ENCODE measurements at places on chromosomes 16 and 17. TPM values are rescaled to one million over a fixed set of nuclear protein-coding genes. Genes with fewer than 3 reads are reported as not detected.
A peak's percentile ranks its signal among the peaks of the same experiment; 100 is the strongest.

BAIAP3 gene
- total RNA-seq = 27.4 TPM

DNA sequence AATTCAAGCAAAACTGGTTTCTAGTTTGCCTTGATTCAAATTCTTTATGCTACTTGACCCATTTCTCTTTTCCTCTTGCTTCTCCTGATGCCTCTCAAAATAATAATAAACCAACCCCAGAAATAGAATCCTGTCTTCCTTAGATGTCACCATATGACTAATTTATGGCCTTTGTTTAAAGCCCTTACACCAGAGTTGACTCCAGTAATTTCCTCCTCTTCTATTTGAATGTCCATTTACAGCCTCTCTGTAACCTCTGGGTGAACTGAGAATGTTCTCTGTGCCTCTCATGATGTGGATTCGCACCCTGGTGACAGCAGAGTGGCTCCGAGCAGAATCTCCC is 31.5 kb downstream of the ZFHX3 start:
- no peaks in the 10 kb centered on the region for H3K27me3 ChIP-seq
- no peaks in the 10 kb centered on the region for H3K4me1 ChIP-seq
- DNase-seq = no peak
- no peak overlapping the region for H3K4me3 ChIP-seq

PPY gene
- not detected for total RNA-seq

KRTAP4-2 gene
- total RNA-seq = not detected

ARL5C gene
- total RNA-seq = 0.11 TPM

QRICH2 gene
- total RNA-seq = 3.7 TPM

DNA sequence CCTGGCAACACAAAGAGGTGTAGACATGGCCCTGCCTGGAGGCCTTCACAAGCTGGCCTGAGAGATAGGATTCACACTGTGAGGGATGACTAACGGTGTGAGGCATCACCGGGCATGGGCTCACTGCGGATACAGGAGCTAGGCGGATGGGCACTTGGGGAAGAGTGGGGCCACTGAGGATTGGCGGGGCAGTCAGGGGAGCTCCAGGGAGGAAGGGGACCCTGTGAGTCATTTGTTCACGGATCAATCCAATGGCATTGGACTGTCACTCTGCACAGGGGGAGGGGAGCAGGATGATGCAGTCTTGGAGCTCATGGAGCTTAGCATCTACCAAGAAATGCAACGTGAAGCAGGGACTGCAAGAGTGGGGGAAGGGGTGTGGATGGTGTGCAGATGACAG is 117.3 kb downstream of the SDK2 start:
- DNase-seq = no peak
- no peaks in the 10 kb centered on the region for H3K36me3 ChIP-seq
- no peak overlapping the region for H3K27ac ChIP-seq

DNA sequence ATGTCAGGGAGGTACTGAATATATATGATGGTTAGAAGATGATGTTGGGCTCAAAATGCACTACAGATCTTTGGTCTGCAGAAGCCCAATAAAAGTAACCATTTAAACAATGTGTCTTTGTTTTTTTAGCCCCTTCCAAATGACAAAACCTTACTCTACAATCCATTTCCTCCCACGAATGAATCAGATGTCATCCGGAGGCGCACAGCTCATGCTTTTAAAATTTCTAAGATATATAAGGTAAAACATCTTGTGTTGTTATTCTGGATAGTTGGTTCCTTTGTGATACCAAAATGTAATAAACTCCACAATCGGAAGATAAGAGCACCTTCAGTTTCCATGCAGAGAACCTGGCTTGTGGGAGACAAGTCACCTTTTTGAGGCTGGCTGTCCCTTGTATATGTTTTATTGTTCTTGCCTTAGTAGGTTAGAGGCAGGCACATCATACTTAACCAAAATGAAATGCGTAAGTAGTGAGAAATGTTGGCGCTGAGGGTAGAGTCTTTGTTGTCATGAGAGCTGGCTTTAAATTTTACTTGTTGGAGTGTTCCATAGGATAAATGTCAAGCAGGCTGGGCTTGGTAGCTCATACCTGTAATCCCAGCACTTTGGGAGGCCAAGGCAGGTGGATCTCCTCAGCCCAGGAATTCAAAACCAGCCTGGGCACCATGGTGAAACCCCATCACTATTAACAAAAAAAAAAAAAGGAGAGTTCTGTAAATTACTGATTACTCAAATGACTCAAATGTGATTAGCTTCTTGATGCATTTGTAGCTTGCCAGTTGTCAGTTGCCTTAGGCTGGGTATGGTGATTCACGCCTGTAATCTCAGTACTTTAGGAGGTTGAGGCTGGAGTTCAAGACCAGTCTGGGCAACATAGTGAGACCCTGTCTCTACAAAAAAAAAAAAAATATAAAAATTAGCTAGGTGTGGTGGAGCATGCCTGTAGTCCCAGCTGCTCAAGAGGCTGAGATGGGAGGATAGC is 19.7 kb upstream of the SNTB2 start:
- H3K36me3 ChIP-seq = peaks cover 30% of the 10 kb centered on the region
- peak overlapping the region; percentile 8 for H3K4me3 ChIP-seq
- peak overlapping the region; percentile 78 for H3K27ac ChIP-seq
- peaks cover 20% of the 10 kb centered on the region for H3K4me1 ChIP-seq
- no peak for DNase-seq

DNA sequence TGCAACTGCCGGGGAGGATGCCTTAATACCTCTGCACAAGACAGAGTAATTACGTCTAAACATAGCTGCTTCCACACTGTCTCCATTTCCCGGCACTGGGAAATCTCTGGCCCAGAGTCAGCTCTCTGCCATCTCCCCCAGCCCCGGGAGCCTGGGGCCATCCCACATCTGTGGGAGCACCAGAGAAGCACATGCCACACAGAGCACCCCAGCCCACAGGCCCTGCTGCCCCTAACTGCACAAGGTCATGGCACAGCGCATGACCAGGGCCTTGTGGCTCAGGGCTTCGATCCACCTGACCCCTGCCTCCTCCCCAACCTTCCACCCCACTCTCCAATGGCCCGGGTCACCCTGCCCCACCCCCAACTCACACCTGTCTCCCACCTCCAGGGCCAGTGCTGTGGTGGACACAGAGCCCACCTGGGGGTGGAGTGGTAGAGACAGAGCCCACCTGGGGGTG is 36.6 kb upstream of the RBFOX3 start:
- H3K4me1 ChIP-seq = no peaks in the 10 kb centered on the region
- H3K4me3 ChIP-seq = no peak overlapping the region
- DNase-seq = no peak

- H3K27me3 ChIP-seq = no peaks in the 10 kb centered on the region
- no peak for DNase-seq
- H3K4me3 ChIP-seq = no peak overlapping the region
- no peak overlapping the region for H3K27ac ChIP-seq
Measured at GRCh38 chr16:53872248-53873221, 168.6 kb downstream of the FTO start.

SULT1A2 gene
- 1.0 TPM for total RNA-seq

- H3K27ac ChIP-seq = peak overlapping the region; percentile 13
- no peaks in the 10 kb centered on the region for H3K27me3 ChIP-seq
- no peak overlapping the region for H3K4me3 ChIP-seq
- no peak for DNase-seq
Measured at GRCh38 chr17:78738278-78738677, 43.8 kb downstream of the CYTH1 start.

GRCh38 chr16:1773703-1774447 is 941 bp upstream of the MRPS34 start:
- H3K4me3 ChIP-seq = peak overlapping the region; percentile 99
- no peak for DNase-seq
- no peaks in the 10 kb centered on the region for H3K27me3 ChIP-seq
- H3K27ac ChIP-seq = peak overlapping the region; percentile 65
- H3K36me3 ChIP-seq = peaks cover 4% of the 10 kb centered on the region

ABCC11 gene
- not detected for total RNA-seq

- no peak for DNase-seq
- H3K4me3 ChIP-seq = no peak overlapping the region
Measured at GRCh38 chr17:13953841-13954240, 115.5 kb upstream of the COX10 start.

GRCh38 chr16:77273-77806 is 685 bp upstream of the MPG start:
- H3K4me3 ChIP-seq = peak overlapping the region; percentile 73
- H3K27ac ChIP-seq = peak overlapping the region; percentile 12
- peak; percentile 64 for DNase-seq
- H3K36me3 ChIP-seq = peaks cover 6% of the 10 kb centered on the region
- peaks cover 19% of the 10 kb centered on the region for H3K4me1 ChIP-seq

DNA sequence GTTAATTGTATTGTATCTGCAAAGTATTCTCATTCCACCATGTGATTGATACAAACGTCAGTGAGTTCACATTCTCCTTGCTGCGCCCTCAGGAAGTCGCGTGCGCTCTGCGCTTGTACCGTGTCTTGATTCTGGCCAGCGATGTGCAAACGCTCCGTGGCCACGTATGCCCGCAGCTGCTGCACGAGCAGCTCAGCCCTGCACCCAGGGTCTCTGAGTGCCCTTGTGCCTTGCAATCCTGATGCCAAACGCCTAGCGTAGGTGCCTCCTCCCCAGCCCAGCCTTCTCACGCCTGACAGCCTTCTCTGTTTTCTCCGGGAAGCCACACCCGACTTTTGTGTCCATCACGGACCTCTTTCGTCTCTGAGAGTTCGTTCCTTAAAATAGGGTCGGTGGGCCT is 9.4 kb downstream of the ZNF469 start:
- no peaks in the 10 kb centered on the region for H3K36me3 ChIP-seq
- no peaks in the 10 kb centered on the region for H3K27me3 ChIP-seq
- DNase-seq = no peak
- no peak overlapping the region for H3K4me3 ChIP-seq
- no peaks in the 10 kb centered on the region for H3K4me1 ChIP-seq

- no peak overlapping the region for H3K27ac ChIP-seq
- H3K36me3 ChIP-seq = peaks cover 15% of the 10 kb centered on the region
- H3K4me1 ChIP-seq = peaks cover 9% of the 10 kb centered on the region
- no peak for DNase-seq
- no peak overlapping the region for H3K4me3 ChIP-seq
- H3K27me3 ChIP-seq = no peaks in the 10 kb centered on the region
Measured at GRCh38 chr16:67200491-67200890, 1.6 kb downstream of the ELMO3 start.

GRAPL gene
- 17.9 TPM for total RNA-seq

TMC5 gene
- total RNA-seq = not detected

DYNLRB2 gene
- not detected for total RNA-seq

DNA sequence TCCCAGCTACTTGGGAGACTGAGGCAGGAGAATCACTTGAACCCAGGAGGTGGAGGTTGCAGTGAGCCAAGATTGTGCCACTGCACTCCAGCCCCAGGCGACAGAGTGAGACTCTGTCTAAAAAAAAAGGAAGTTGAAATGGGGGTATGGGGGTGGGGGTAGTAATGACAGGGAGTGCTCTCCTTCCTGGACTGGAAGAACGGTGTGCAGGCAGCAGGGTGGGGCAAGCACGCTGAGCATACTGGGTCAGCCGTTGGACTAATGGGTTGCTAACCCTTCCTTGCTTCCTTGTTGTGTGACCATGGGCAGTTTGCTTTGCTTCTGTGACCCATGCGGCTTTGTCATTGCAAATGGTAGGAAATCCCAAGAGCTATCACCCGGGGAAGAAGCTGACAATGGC is 16.5 kb downstream of the KATNIP start:
- peaks cover 2% of the 10 kb centered on the region for H3K27me3 ChIP-seq
- no peaks in the 10 kb centered on the region for H3K36me3 ChIP-seq
- no peak overlapping the region for H3K4me3 ChIP-seq
- no peak for DNase-seq
- H3K4me1 ChIP-seq = no peaks in the 10 kb centered on the region

HBA2 gene
- total RNA-seq = not detected

- peaks cover 14% of the 10 kb centered on the region for H3K4me1 ChIP-seq
- H3K36me3 ChIP-seq = no peaks in the 10 kb centered on the region
- no peak overlapping the region for H3K4me3 ChIP-seq
- no peak for DNase-seq
Measured at GRCh38 chr16:88770461-88771293, 14.3 kb downstream of the PIEZO1 start.

DNA sequence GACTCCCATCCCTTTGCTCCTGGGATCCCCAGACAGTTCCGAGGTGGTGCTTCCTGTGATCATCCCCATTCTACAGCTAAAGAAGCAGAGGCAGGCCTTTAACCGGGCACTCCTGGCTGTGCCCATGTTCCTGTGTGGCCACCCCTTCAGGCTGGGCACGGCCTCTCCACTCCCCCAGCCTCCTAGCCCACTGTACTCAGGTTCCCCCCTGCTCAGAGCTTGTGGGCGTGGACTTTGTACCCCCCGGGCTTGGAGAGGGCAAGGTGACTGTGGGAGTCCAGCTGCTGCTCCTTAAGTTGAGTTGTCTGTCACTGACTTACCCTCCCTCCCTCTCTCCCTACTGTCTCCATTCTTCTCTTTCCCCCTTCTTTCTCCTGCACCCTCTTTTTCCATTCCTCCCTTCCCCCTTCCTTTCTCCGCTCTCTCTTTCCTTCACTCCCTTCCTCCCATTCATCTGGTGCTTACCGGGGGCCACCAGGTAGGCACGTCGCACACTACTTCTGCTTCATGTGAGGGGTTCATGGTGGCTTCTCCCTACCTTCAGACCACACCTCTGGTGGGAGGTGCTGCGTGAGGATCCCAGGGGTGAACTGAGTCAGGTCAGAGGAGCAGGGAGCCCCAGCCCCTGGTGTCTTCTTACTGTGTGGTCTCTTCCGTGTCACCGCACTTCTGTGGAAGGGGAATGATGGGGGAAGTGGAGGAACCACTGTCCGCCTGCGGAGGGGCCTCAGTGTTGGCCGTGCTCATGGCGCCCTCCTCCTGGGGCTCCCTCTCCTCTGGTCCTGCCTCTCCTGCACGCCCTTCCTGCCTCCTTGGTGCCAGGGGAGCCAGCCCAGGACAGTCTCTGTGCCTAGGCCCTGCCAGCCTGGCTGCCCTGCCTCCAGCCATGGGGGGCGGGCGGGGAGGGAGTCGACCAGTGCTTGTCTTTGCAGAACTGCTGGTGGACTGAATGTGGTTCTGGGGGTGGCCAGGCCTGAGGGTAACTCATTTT is 29.7 kb downstream of the CMIP start:
- peak overlapping the region; percentile 54 for H3K27ac ChIP-seq
- DNase-seq = no peak
- H3K36me3 ChIP-seq = peaks cover 38% of the 10 kb centered on the region
- H3K27me3 ChIP-seq = no peaks in the 10 kb centered on the region
- H3K4me1 ChIP-seq = peaks cover 66% of the 10 kb centered on the region
- H3K4me3 ChIP-seq = no peak overlapping the region

DNA sequence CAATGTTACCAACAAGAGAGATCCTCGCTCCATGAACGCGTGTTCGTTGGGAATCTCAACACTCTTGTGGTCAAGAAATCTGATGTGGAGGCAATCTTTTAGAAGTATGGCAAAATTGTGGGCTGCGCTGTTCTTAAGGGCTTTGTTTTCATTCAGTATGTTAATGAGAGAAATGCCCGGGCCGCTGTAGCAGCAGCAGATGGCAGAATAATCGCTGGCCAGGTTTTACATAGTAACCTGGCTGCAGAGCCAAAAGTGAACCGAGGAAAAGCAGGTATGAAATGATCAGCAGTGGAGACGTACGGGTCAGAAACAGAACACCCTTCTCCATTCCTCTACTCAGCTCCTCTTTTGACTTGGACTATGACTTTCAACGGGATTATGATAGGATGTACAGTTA is 13.3 kb downstream of the SOCS1 start:
- H3K27ac ChIP-seq = no peak overlapping the region
- peaks cover 5% of the 10 kb centered on the region for H3K36me3 ChIP-seq
- DNase-seq = no peak

- H3K36me3 ChIP-seq = peaks cover 13% of the 10 kb centered on the region
- no peak for DNase-seq
- peak overlapping the region; percentile 82 for H3K4me3 ChIP-seq
- peaks cover 7% of the 10 kb centered on the region for H3K4me1 ChIP-seq
- H3K27me3 ChIP-seq = peaks cover 2% of the 10 kb centered on the region
Measured at GRCh38 chr17:16569358-16569712, 331 bp upstream of the ZNF287 start.

Measured in activated naive CD8-positive, alpha-beta T cell treated with anti-CD3 and anti-CD28 coated beads, Interleukin-2, amount 10 ng/mL, durations not matched to agents 7 days and 5 days (primary cell).